ENCODE measurements at places on chromosomes 13 and 19.

- no peak for DNase-seq
Measured at GRCh38 chr19:5775668-5776309, 8.8 kb downstream of the PRR22 start.

DNA sequence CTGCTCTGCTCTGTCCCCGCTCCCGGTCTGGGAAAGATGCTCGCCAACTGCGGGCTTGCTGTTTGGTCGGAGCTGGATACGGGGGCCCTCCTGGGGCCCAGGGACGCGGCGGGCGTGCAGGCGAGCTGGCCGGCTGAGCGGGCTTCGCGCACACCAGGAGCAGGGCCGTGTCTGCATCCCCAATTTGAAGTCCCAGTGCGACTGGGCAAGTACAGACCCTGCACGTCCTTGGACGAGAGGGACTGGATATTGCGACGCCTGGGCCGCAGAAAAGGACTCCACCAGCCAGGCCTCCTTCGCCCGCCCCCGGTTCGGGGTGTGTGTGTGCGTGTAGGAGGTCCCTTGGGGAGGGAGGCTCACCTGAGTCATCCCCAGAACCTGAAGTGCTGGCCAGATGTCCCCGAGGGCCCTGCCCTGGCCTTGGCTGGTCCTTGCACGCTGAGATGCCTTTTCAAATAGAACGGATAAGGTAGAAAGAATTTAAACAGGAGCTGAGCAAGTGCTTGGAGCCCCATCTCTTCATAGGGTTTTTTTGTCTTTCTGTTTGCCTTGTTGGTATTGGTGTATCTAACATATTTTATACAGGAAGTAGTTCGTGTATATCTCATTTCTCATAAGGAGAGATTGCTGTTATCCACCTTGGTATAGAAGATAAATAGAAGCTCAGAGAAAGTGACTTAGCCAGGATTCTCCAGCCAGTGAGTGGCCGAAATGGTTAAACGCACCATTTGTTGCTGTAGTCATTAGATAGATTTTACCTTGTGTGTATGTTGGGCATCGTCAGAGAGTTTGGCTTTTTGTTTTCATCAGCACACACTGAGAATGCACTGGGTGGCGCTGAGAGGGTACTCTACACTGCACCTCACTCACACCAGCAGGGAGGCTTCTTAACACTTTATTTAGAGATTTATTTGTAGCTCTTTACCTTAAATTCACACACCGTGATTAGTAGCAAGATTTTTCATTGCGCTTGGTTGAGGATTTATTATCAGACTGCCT, 1.1 kb downstream of the NAXD start:
- no peak for DNase-seq

DNA sequence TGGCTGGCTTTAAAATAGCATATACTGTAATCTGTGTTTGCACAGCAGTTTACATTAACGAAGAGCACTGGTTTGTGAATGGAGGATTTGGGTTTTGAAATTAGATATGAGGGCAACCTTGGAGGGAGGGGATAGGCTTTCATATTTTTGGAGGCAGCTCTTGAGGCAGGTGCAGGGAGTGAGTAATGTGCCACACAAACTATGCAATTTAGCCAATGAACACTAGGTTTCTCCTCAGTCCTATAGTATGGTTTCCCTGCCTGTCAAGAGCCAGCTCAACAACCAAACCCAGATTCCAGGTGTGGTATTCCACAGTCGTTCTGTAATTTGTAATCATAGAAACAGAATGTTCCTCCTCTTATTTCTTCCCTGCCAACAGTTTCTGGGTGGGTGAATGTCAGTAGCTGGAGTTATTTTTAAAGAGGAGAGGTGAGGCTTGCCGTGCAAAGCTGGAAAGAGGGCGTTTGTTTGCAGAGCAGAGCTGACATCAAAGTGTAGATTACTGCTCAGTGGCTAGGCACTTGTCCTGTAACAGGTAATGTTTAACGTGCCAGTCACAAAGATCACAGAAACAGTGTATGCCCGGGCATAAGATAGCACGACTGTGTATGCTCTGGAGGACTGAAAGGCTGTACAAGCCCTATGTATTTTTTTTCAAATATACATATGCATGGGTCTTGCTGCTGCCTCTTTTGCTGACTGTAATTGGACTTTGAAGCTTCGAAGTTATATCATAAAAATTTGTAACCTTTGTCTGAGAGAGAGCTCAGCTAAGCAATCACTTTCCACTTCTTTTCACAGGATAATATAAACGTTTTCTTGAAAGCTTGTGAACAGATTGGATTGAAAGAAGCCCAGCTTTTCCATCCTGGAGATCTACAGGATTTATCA, 124.2 kb downstream of the LMO7 start:
- DNase-seq: no peak

DNA sequence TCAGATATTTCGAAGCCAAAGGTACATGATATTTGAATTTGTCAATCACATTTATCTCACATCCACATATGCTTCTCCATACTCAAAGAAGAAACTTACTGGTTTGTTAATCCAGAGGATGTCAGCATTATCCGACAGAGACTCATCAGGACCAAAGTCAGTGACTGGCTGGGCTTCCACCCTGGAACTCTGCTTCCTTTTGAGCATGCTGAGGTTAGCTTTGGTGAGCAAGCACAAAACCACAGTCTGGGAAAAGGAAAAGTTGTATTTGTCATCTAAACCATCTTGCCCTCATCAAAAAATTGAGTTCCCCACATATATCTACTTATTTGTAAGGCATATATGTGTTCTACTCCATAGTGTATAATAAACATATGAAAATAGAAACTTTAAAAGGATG, 17.4 kb downstream of the NALCN start:
- DNase-seq: no peak

- DNase-seq: no peak
Measured at GRCh38 chr13:44749906-44750305, 173.8 kb upstream of the TSC22D1 start.

DNA sequence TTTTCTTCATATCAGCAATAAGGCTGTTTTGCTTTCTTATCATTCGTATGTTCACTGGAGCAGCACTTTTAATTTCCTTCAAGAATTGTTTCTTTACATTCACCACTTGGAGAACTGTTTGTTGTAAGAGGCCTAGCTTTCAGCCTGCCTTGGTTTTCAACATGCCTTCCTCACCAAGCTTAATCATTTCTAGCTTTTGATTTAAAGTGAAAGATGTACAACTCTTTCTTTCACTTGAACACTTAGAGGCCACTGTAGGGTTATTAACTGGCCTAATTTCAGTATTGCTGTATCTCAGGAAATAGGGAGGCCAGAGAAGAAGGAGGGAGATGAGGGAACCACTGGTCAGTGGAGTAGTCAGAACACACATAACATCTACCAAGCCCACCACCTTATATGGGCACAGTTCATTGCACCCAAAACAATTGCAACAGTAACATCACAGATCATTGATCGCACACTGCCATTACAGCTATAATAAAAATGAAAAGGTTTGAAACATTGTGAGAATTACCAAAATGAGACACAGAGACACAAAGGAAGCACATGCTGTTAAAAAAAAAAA, 181.4 kb upstream of the TUBA3C start:
- DNase-seq: no peak

DNA sequence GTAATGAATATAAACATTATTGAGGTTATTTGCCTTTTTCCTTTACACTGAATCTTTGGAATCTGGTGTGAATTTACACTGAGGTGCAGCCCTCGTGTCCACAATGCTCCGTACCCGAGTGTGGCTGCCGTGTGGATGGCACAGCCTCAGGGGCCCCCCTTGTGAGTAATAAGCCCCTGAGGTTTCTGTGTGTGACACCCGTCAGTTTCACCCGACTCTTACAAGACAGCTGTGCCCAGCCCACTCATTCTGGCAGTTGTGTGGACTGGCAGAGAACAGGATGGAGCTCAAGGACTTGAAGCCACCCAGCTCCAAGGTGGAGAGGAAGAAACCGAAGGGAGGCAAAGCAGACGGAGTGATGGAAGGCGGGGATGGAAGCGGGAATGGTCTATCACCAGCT, 7.8 kb downstream of the PROZ start:
- no peak for DNase-seq

DNA sequence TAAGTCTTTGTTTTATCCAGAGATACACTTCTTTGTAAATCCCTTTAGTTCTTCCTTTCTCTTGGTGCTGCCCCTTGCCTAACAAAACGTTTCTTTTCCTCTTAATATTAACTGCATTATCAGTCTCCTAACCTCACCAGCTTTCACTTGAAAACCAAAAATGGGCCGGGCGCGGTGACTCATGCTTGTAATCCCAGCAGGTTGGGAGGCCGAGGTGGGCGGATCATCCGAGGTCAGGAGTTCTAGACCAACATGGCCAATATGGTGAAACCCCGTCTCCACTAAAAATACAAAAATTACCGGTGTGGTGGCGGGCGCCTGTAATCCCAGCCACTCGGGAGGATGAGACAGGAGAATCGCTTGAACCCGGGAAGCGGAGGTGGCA, 329.8 kb upstream of the MIR17HG start:
- no peak for DNase-seq

GRCh38 chr13:34254366-34254765, 436.4 kb downstream of the RFC3 start:
- DNase-seq: no peak

GRCh38 chr13:107807306-107808073, 407.8 kb downstream of the LIG4 start:
- no peak for DNase-seq

DNA sequence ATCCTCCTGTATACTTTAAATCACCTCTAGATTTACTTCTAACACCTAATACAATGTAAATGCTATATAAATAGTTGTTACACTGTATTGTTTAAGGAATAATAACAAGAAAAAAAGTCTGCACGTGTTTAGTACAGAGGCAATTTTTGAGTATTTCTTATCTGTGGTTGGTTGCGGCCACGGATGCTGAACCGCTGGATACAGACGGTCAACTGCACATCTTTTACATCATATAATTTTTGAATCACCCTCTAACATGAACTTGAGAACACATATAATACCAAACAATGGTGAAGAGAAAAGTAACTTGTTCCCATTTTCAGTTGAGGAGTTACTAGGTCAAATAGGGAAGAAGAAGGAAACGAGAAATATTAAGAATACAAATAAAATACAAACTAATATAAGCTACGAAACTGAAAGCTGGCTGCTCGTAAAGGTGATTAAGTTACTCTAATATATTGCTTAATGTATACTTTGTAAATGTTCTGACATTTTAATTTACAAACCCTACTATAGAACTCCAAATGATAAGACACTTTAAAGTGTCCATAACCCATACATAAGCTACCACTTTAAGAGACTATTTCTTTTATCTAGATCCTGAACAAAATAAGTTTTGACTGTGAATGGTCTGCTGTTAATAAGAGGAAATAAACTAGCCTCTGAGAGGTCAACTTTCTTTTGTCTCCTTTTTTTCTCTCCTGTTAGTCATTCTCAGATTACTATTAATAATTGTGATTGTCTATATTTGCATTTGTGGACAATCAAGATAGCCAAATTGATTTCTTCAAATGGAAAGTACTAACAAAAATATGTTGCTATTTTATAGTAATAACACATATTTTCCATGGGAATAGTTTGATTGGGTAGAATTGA, 457.4 kb downstream of the DIAPH3 start:
- DNase-seq: no peak

GRCh38 chr19:7366701-7367420, 18.1 kb downstream of the ARHGEF18 start:
- DNase-seq: no peak

- no peak for DNase-seq
Measured at GRCh38 chr13:112247471-112248405, 128.4 kb upstream of the SPACA7 start.

GRCh38 chr13:54367639-54368271, 1339.1 kb downstream of the OLFM4 start:
- DNase-seq: no peak

DNA sequence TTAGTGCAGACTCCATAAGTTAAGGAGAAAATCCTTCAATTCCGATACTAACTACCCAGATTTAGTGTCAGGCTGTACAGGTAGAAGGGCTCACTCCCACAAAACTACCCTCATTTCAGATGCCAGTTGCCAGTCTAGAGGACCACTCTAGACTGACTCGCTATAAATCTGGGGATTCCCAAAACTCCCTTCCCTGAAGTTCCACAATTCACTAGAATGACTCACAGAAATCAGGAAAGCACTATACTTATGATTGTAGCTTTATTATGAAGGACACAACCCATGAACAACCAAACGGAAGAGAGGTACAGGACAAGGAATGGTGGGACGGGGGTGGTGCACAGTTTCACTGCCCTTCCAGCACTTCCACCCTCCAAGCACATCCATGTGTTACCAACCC, 321.2 kb downstream of the DIAPH3 start:
- no peak for DNase-seq

GRCh38 chr13:29454931-29455481, 140.5 kb downstream of the SLC7A1 start:
- DNase-seq: no peak

GRCh38 chr19:4233282-4233853, 4.0 kb downstream of the EBI3 start:
- no peak for DNase-seq

GRCh38 chr19:17829855-17830566, 8.7 kb upstream of the INSL3 start:
- DNase-seq: peak; percentile 22

- no peak for DNase-seq
Measured at GRCh38 chr13:38042771-38043170, 173.2 kb upstream of the TRPC4 start.

DNA sequence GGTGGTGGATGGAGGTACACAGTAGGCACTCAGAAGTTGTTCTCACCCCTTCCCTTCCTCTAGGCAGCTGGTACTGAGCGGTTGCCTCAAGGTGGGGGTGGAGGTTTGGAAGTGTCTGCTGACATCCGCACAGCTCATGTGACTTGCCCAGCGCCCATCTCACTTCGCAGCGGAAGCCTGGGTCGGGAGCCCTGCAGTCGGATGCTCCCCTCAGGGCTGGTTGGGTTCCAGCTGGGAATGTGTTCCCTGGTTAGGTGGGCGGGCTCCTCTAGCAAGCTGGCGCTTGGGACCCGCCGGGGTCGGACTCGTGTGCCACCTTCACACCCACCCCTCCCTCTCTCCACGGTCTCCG, 10.2 kb downstream of the PPP1R37 start:
- no peak for DNase-seq

DNA sequence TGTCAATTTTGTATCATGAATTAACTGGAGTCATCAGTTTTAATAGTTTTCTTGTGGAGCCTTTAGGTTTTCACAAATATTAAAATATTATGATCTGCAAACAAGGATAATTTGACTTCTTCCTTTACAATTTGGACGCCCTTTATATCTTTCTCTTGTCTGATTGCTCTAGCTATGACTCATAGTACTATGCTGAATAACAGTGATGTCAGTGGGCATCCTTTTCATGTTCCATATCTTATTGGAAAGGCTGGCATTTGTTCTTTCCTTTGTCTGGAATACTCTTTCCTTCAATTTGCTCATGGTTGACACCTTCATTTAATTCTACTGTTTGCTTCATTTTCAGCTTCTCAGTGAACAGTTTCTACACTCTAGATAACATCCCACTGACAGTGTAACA, 1129.3 kb downstream of the SLITRK5 start:
- DNase-seq: no peak

- no peak for DNase-seq
Measured at GRCh38 chr19:4908781-4909155, 533 bp upstream of the UHRF1 start.
